Cardiac muscle cell (in vitro differentiated cells and primary cell): ENCODE measurements at places on chromosomes 16 and 17. TPM values are rescaled to one million over a fixed set of nuclear protein-coding genes. Genes with fewer than 3 reads are reported as not detected.

Gene KRT32
- polyA plus RNA-seq: not detected in 2 replicates

Gene TRPV2
- 0.72 and 0.93 TPM in 2 replicates for polyA plus RNA-seq

Gene HBA1
- 1.8 TPM in 1 of 2 replicates, not detected in the other for polyA plus RNA-seq

Gene EFCAB13
- polyA plus RNA-seq: 6.0 and 8.1 TPM in 2 replicates

Gene C16orf96
- polyA plus RNA-seq: 0.24 and 0.39 TPM in 2 replicates

Gene SSTR5
- polyA plus RNA-seq: 0.55 TPM in 1 of 2 replicates, not detected in the other

Gene SPATA32
- polyA plus RNA-seq: not detected in 2 replicates

Gene SPATA22
- polyA plus RNA-seq: not detected in 2 replicates

Gene C17orf100
- polyA plus RNA-seq: 7.1 and 8.2 TPM in 2 replicates

Gene ALDH3A1
- polyA plus RNA-seq: not detected in 2 replicates

Gene PSMC3IP
- polyA plus RNA-seq: 9.1 and 14.0 TPM in 2 replicates

Gene CDRT15
- 0.42 TPM in 1 of 2 replicates, not detected in the other for polyA plus RNA-seq

Gene DPEP2
- 0.82 TPM in 1 of 2 replicates, not detected in the other for polyA plus RNA-seq

Gene ACACA
- 39.7 and 42.5 TPM in 2 replicates for polyA plus RNA-seq

Gene COPRS
- polyA plus RNA-seq: 77.0 and 104 TPM in 2 replicates

Gene DNASE1L2
- 0.68 and 1.3 TPM in 2 replicates for polyA plus RNA-seq
